ENCODE measurements at places on chromosomes 7 and 10. TPM values are rescaled to one million over a fixed set of nuclear protein-coding genes. Genes with fewer than 3 reads are reported as not detected.

- no peak for DNase-seq
These were observed 289.3 kb upstream of the ZMIZ1 start for GRCh38 chr10:78779339-78779955.

DNA sequence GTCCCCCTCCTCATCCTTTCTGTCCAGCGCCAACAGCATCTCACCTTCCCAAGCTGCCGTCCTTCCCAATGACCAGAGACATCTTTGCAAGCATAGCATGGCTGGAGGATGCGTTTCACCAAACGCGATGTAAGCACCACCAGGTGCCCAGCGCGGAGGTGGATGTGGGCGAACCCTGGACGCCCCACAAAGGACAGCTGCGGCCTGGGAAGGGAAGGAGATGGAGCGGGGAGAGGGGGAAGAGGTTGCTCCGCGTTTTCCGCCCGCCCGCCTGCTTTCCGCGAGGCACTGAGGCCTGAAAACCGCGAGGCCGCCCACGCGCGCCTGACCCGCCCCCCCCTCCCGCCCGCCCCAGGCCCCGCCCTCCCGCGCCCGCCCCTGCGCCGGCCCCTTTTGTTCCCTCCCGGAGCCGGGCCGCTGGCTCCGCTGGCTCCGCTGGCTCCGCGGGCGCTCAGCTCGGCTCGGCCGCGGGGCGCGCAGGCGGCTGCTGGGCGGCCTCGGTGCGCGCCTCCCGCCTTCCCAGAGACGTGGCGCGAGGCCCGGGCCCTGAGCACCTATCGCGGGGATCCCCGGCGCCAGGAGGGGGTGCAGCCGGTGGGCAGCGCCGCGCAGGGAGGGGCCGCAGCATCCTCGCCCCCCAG, at the start of gene CLIP2:
CLIP2 (plus strand) TSS at position 390 of the 641 bp plus-strand sequence. CDS start 28,140 bp downstream, outside the sequence.
- DNase-seq = peak; percentile 85

GRCh38 chr10:61197057-61197456, 253.1 kb upstream of the RHOBTB1 start:
- no peak for DNase-seq

DNA sequence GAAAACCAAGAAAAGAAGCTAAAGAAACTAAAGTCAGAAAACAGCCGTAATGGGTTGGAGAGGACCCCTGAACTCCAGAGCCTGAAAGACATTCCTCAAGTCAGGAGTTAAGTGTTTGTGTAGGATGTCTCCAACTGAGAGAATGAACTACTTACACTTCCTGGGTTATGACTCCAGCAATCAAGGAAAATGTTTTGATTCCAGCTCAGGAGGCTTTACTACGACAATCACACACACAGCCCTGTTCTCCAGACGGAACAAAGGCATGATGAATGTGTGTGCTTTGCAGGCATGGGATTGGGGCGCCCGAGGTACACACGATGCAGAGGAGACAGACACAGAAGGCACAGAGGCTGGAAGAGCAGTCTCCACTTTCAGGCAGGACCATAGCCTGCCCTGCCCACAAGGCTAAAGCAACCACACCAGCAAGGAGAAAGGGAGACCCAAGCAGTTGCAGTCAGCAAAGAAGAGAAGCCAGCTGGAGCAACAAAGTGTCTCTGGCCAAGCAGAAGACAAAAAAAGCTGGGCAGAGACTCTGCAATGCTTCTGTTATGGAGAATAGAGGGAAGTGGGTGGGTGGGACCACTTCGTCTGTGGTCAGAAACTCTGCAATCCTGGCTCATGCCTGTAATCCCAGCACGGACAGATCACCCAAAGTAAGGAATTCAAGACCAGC, 89.1 kb downstream of the GRB10 start:
- DNase-seq = no peak

GRCh38 chr10:111118758-111119157, 41.9 kb downstream of the ADRA2A start:
- DNase-seq = no peak

DNA sequence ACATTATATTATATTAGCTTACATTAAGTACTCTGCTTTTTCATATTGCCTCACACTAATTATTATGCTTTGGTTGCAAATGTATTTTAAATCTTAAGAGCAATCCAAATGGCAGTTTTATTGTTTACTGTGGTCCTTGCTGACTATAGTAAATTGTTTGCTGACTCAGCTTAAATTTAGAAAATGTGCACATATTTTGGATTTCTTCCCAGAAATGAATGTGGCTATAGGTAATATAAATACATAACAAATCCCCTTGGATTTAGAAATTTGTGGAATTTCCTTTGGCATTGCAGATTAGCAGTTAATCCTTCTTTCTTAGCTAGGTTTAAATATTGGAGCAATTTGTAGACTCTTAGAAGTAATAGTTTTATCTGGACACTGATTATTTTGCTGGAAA, 565.8 kb downstream of the NRG3 start:
- DNase-seq = no peak

- DNase-seq = no peak
These were observed 6.9 kb upstream of the SUN1 start for GRCh38 chr7:825386-825785.

DNA sequence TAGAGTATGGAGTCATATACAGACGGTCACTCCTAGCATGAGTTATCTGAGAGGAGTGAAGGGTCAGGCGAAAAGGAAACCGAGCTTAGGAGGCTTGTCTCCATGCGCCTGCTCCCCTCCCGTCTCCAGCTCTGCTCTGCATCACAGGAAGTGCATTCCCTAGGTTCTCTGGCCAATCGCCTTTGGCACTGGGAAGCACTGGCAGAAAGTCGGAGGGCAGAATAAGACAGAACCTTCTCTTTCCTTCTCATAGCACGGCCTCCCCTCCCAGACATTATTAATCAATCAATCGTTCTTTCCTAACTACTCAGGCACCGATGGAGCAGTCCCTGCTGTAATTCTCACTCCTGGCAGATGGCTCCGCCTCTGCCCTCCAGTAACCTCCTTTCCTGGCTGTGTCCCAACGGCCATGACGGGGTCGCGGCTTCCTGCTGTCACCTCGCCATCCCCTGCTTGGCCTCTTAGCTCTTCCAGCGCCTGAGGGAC, 177.1 kb downstream of the FRMD4A start:
- DNase-seq = peak; percentile 50

SRPK2 gene
- 10.5 TPM for polyA plus RNA-seq

CYP2W1 gene
- polyA plus RNA-seq = not detected

LRIT1 gene
- polyA plus RNA-seq = not detected

COL28A1 gene
- polyA plus RNA-seq = 0.35 TPM
